Smooth muscle cell of the brain vasculature (primary cell): ENCODE measurements at places on chromosomes 12 and 14.
A peak's percentile ranks its signal among the peaks of the same experiment; 100 is the strongest.

GRCh38 chr14:59484639-59485175 lies 390 bp downstream of the JKAMP start:
- no peak for DNase-seq

- DNase-seq = no peak
Observed at GRCh38 chr12:56927281-56927680, 6.9 kb downstream of the SDR9C7 start.

DNA sequence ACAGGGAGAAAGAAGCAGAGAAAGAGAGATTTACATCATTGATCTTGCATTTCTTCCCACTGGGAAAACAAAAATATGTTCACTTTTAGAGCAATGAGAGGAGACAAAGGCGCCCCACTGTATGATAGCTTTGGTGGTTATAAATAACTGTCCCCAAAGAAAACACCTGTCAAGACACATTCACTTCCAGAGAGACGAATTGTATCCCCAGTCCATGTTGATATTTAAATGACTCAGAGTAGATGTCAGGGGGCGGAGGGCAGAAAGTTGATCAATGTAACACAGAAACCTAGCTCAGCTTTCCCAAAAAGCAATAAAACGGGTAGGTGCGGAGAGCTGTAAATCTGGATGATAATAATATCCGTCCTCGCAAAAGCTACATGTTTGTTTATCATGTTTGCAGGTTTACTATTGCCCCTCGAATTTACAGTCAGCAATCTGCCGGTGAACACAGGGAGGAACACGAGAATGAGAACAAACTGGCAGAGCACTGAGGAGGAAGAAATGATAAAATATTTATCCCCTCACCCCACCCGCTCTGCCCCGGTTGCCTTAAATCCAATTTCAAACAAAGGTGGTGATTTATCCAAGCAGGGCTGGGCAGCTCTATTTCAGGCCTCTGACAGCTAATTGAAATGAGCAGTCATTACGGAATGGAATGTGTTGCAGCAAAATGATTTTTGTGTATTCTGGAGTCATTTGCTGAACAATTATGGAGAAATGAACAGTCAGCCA lies 84.4 kb downstream of the CMKLR1 start:
- DNase-seq = no peak

DNA sequence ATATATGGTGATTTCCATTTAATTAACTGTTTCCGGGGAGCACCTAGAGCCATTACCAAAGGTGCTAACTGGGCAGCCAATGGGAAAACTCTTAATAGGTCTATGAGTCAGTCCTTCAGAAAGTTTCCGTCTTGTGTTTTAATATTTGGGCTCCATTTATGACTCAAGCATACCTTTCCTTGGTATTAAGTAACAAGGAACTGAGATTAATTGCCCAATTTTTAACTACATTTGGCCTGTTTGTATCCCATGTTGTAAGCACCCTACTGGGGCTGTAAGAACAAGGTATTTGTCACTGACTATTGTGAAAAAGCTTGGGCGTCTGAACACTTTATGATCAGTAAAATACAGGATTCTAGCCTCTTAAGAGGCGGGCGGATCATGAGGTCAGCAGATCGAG lies 62.8 kb upstream of the FOXN3 start:
- no peak for DNase-seq

GRCh38 chr12:117101953-117102799 lies 3.0 kb upstream of the TESC start:
- no peak for DNase-seq

DNA sequence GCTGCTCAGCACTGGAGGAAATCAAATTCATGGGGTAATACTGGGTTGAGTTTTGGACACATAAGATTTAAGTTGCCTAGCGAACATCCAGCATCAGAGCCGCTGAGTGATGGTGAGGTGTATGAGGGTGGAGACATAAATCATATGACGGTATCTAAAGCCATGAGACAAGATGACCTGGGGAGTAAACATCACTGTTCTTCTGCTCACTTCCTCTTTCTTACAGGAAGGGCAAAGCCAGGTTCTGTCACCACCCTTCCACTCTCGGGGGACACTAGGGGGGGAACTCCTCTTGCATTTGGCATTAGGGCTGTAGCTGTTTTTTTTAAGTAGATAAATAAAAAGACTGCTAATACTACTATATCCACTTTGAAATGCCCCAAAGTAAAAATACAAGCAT lies 24.0 kb downstream of the PRDM4 start:
- no peak for DNase-seq

DNA sequence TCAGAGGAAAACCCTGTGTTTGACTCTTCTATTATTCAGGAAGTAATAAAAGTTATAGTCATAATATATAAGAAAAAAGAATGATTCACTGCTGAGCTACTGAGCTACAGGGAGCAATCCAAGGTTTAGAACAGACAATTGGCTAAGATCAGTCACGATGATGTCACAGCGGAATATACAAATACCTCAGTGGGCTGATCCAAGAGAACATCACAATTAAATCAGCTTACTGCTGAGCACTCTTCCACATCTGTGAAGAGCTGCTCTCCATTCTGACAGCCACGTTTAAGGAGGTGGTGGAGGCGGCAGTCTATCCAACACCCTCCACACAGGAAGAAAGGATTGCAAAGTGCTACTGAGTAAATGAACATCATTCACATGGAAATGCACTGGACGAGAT lies 271.0 kb downstream of the APAF1 start:
- no peak for DNase-seq

DNA sequence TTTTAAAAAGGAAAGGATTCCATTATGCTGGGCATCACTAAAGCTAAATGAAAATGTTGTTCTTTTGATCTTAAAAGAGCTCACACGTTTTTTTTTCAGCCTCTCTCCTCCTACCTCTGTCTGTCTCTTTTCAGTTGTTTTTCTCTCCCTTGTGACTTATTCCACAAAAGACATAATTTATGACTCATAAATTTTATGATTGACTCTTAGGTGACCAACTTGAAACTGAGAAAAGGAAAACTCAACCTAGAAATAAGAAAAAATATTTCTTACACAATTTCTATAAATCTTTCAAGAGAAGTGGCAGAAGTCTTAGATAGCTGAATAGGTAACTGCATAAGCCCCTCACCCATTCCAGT lies 227.7 kb upstream of the DDHD1 start:
- DNase-seq = no peak

GRCh38 chr14:98368916-98369315 lies 903.1 kb downstream of the BCL11B start:
- no peak for DNase-seq

GRCh38 chr12:87378526-87378925 lies 650.7 kb downstream of the C12orf50 start:
- DNase-seq = no peak

GRCh38 chr12:44663291-44663690 lies 212.8 kb downstream of the NELL2 start:
- no peak for DNase-seq

DNA sequence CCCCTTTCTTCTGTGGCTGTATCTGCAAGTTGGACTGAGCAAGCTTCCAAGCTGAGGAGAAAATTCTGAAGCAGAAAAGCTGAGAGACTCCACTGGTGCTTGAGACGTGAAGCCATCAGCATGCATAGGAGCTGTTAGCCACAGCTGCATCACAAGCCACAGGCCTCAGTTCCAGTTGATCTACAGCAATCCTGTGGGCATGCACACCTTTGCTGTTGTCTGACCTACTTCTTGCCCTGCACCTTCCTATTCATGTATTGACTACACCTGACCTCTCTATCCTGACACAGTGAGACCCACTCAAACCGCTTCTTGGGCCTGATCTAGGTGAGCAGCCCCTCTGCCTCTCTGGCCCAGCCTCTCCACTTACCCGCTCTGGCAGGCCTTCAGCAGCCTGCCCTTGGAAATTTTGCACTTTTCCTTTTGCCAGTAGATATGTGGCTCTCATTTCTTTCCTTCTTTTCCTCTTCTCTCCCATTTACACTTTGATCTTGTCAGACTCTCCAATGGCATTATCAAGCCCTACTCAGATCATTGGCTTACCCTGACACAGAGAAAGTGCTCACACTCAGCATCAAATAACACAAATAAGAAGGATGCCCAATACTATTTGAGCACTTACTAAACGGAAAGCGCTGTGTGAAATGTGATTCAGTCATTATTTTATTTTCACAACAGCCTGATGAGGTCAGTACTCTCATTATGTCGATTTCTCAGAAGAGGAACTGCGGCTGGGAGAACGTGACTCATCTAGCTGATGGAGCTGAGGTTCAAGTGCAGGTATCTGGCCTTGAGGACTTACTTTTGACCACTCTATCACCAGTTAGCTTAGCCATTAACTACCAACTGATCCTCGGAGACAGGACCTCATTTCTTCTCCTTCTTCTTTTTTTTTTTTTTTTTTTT lies 21.9 kb upstream of the PTGR2 start:
- DNase-seq = no peak

DNA sequence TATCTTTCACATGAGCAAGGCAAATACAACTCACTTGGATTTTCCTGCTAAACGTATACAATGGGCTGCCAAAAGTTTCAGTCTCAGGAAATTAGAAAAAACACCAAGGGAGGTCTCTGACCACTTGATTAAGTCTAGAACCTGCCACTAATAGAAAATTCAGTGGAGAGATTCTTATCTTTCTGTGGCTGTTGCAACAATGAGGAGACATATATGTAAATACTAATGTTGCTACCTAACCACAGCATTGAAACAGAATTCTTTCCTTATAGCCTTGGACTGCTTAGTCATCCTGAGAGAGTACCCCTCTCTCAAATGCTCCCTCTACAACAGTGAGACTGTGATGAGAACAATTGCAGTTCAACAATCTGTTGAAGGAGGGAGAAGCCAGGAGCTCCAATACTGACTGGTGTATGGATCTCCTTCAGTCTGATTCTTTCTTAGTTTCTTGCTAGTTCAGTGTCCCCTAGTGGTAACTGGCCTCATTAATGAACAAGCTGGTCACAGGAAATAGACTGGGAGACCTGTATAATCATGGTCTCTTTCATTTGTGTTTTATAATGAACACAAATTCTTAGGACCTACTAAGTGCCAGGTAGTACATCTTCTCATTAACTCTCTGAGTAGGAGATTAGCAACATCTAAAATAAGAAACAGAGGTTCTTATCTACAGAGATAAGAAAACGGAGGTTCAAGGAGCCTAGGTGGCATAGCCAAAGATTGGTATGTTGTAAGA lies 164.5 kb downstream of the SLC38A4 start:
- DNase-seq = peak; percentile 76

DNA sequence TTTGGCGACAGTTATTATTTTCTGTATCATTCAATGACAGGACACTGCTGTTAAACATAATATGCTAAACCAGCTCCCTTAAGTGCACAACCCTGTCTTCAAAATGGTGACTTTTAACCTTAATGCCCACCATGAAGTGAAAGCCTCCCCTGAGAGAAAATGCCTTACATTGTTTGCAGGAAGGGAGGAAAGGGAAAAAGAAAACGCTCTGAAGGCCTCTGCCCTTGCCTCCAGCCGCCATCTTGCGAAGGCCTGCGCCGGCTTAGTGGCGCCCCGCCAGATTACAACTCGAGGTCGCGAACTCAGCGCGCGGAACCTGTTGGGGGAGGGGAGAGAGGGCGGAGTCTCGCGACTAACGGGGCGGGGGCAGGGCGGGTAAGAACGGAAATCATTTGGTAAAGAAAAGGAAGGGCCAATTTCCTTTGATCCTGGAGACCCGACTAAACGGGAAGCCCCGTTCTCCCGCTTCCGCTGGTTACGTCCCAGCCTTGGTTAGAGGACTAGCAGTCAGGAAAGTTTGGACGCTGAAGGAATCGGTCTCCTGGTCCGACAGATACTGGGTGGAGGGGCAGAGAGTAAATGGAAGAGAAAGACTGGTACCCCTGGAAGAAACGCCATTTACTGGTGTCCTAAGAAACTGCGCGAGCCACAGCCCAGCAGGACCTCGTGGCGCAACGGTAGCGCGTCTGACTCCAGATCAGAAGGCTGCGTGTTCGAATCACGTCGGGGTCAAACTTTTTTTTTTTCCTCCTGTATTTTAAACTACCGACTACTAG lies 11.6 kb upstream of the TMPO start:
- DNase-seq = peak; percentile 91

GRCh38 chr14:36423430-36423829 lies 96.6 kb downstream of the NKX2-1 start:
- DNase-seq = no peak

- no peak for DNase-seq
Observed at GRCh38 chr12:21655591-21655990, 2.1 kb downstream of the LDHB start.

- no peak for DNase-seq
Observed at GRCh38 chr12:132488127-132489077, 1.5 kb upstream of the FBRSL1 start.

GRCh38 chr12:75954041-75954440 lies 77.5 kb downstream of the PHLDA1 start:
- DNase-seq = no peak

DNA sequence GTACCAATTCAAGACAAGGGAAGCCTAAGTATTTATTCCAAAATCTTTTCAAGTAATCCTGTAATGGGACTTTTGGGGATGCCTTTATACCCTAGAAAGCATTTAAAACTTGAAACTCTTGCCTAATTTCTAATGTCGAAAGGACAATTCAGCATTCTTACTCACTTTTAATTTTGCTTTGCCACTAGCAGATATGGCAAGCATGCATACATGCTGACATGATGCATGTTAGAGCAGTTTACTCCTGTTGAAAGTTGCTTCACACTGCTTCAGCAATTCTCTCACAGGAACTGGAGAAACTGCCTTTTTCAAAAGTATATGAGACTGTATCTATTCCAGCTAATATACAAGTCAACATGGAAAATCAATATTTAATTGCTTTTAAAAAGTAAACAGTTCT lies 79.9 kb downstream of the TAOK3 start:
- DNase-seq = no peak

DNA sequence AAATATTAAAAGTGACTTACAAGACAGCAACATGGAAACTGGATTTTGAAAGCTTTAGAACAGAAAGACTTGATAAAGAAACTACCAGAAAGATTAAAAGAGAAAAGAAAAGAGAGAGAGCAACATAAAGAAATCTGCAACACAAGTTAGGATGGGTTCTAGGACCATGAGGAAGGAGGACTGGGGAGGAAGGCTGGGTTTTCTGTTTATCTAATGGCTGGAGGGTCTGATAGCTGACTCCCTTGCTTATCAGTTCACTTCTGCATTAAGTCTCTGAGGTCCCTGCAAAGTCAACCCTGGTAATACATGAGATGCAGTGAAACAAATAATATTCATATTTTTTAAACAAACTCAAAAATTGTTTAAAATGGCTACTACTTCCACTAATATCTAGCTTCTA lies 90.1 kb downstream of the RPAP3 start:
- DNase-seq = no peak
